ENCODE measurements at places on chromosomes 6 and 20.
A peak's percentile ranks its signal among the peaks of the same experiment; 100 is the strongest.

DNA sequence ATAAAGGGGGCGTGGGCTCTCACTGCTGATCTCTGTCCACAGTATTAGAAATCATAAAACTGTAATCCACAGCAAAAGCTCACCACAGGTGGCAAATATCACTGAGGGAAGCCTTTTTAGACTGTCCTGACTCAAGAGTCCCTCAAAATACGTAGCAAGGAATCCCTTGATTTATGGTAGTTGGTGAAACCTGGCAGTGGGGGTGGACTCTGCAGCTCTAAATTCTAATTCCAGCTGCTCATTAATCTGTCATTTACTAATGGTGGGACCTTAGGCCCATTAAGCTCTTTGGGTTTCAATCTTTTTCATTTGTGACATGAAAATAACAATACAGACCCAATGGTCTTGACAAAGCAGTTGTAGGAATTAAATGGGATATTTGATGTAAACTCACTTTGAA, 32.3 kb downstream of the GMDS start:
- no peak for DNase-seq

DNA sequence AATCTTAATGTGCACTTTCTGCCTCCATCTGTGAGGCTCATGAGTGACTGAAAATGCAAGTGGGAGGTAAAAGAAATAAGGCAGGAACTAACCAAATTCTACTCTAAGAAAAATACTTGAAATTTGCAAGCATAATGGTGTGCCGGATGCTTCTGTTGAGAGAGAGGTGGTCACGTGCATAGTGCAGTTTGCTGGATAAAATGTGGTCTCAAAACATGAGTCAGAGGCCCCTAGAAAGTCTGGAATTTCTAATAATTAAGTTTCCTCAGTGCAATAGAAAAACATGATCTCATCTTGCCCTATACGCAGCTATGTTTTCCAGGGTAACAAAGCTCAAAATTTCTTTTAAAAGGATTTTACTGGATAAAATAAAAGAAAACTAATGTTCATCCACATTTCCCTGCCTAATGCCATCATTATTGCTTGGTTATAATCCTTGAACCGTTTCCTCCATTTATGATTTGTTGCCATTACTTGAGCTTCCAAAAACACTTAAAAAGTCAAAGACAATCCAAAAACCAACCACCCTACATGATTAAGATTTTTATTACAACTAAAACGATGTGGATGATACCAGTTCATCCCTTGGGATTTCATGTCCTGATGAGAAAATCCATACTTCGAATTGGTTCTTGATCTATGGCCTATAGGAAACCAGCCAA, 351.7 kb upstream of the ARID1B start:
- DNase-seq: peak; percentile 90

DNA sequence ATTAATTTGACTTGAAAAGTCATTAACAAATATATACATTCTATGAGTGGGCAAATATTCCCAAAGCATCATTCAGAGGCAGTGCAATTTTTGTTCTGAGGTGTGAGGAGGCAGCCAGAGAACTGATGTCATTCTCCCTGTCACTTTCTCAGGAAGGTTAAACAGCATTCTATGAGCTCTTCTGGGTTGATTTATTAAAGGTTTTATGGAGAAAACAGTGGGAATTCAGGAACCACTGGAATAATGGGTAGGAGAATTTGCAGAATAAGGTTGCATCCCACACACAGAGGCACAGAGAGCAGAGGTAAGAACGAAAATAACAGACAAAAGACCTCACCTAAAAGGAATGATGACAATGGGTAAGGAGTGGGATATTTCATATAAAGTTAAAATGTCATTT, 860.6 kb downstream of the TFAP2A start:
- no peak for DNase-seq

DNA sequence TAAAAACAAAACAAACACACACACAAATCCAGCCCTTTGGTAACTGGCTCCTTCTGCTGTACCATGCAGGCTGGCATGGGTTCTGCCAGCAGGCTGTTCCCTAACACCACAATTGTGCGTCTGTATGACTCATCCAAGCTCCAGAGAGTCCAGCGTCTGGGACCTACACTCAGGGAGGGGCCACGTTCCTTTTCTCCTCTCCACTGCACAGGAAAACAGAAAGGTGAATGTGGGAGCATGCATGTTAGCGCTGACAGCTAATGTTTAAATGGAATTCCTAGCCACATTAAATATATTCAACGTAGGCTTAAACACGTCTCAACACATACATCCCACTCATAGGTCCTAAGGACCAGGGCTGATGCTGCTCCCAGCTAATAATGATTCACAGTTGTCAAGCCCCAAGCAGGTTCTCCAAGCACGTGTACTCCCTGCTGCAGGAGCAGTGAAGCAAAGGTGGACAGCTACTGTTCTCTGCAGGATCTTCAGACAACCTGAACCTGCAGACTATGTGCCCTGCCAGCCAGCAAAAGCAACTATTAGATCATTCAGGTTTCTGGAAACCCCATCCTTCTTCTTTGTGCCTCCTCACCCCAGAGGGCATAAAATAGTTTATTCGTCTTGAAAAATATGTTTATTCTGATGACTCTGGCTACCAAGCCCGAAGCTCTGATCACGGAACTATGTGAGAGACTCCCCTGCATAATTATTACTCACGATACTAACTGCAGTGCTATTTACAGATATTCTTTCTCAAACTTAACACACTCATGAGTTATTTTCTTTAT, 20.9 kb downstream of the MAP1LC3A start:
- peak; percentile 70 for DNase-seq

GRCh38 chr20:58130156-58130555, 98.3 kb downstream of the ANKRD60 start:
- no peak for DNase-seq

DNA sequence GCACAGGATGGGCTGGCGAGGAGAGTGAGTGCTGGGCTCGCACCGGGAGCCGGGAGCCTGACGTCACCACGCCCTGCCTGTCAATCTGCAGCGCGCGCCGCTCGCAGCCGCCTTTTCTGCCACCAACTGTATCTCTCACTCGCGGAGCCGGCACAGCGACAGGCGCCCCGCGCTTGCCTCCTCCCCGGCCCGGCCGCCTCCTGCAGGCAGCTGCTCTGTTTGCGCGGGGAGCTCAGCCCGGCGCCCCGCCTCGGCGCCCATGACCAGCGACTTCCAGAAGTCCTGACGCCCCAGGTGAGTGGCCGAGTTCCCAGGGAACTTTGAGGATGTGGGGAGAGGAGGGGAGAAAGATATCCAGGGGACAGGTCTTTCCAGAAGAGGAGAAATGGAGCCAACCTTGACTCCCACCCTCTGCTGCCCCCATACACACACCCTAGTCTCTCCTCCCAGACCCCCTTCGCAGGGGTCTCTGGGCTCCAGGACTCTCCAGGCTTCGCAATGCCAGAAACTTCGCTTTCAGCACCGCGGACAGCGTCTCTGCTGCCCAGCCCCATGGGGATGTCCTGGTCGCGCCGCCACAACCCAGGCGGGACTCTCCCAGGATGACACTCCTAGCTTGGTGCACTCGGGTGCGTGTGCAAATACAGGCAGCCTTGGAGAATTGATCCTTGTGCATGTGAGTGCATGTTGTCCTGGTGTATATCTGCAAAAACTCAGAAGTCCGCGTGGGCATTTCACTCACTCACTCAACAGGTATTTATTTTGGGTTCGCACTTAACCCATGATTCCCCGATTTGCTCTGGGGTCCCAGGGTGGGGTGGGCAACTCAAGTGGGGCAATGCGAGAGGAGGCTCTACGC, at the start of gene GPR6:
GPR6 (plus strand) TSS at position 138 of the 859 bp plus-strand sequence. CDS start 802 bp downstream, outside the sequence.
- DNase-seq: peak; percentile 50

DNA sequence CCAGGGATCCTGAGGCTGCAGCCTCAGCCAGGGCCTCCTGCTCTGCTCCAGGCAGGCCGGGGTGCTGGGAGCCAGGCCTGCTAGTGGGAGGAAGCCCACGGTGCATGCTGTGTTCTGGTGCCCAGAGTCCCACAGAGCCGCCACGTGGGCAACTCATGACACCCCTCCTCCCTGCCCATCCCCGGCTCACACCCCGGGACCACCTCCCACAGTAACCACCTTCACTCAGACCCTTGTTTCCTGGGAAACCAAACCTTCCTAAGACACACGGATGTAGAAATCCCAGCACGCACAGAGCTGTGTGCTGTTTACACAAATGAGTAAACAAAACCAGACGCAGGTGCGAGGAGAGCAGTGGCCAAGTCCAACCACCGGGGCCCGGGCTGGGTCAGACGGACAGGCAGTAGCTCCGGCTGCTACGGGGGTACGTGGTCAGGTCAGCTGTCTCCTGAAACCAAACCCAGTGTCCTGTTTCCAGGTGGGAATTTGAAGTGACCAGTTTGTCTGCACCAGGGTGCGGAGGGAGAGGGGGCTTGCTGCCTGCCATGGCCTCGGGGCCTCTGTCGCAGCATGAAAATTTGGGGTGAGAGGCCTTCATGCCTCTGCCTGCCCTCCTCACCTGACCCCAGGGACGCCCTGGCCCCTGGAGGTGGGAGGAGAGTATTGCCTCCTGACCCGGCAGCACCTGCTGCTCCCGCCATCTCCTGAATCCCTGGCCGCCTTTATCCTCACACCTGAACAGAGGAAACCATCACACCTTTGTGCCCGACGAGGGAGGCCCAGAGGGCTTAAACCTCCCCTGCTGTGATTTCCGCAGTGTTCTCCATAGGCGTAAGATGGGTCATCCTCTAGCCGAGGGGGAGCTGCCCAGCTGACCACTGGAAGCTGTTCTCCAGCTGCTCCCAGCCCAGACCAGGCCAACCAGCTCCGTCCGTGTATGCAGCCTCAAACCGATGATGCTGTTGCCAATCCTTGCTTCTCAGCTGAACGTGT, 52.0 kb upstream of the SMOC2 start:
- DNase-seq: no peak

GRCh38 chr6:125789576-125790357, 993 bp upstream of the NCOA7 start:
- peak; percentile 47 for DNase-seq

DNA sequence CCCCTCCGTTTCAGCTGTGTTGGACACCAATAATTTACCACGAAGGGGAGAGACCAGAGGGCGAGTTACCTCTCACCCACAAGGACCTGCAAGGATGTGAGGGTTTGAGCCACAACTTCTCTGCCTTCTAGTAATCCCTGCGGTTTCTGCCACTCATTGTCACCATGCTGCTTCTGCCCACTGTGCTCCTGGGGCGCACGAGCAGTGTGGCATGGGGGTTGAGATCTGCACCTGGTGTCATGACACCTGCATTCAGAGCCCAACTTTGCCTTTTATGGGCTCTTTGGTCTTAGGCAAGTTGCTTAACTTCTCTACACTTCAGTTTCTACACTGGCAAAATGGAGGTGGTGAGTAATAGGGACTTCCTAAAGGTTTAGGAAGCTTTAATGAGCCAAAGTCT, 84.9 kb downstream of the SOBP start:
- DNase-seq: no peak

DNA sequence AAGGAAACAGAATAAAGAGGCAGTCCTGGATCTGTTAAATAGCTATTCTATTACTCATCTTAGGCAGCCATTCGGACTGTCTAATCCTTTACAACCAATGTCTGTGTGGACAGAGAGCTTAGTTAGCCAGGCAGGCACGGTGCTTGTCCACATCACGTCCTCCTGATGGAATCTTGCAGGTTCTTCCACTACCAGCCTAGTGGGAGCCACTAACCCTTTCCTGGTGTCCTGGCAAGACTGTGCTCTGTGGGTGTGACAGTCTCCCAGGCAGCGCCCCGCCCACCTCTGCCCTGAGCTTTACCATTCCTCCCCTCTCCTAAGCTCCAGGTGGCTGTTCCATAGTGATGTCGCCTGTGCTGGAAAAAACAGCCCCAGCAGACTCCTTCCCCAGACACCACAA, 78.3 kb upstream of the CLDN20 start:
- no peak for DNase-seq

GRCh38 chr6:35427851-35428321, 24.3 kb upstream of the FANCE start:
- DNase-seq: peak; percentile 90

DNA sequence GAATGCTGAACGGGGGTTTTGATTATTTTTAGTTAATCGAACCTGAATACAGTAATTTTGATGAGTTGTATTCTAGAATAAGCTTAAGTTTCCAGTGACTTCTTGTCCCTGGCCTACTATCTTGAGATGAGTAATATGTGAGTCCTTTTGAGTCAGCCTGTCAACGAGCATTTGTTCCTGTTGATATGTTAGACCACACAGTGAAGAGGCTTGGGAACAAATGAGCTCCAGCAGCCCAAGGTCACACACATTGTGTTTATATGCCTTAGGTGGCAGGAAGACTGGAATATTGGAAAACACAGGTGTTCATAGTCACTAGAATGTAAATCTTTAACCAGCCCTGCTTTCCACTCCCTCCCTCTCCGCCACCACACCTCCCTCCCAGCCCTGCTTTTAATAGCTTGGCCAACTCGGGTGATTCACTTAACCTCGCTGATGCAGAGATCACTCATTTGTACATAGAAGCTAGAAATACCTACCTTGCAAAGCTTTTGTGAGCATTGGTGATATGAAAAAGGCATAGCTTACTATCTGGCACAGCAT, 9.1 kb downstream of the SMPDL3A start:
- DNase-seq: peak; percentile 86

- DNase-seq: peak; percentile 36
Observed at GRCh38 chr6:127266892-127267645, 405 bp downstream of the RNF146 start.

DNA sequence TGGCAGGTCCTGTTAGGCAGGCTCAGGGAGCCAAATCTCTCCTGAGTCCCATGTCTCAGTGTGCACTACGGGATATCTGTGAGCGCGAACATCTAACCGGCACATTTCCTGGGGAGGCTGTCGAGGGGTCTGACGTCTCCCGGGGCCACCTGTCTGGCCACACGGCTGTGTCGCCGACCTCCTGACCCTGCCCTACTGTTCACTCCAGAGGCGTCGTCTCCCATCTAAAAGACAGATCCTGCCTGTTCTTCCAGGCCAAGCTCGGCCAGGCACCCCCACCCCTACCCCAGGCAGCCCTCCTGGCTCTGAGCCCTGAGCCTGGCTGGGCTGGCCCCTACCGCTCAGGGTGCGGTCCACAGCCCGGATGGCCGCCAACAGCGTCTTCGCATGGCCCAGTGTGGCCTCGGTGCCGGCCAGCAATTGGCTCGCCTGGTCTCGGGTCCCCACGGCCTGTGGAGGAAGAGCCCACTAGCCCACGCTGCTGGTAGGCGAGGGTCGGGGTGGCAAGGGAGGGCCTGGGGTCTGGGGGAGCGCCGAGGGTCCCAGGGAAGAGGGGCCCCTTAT, 16.6 kb downstream of the ADRM1 start:
- no peak for DNase-seq

DNA sequence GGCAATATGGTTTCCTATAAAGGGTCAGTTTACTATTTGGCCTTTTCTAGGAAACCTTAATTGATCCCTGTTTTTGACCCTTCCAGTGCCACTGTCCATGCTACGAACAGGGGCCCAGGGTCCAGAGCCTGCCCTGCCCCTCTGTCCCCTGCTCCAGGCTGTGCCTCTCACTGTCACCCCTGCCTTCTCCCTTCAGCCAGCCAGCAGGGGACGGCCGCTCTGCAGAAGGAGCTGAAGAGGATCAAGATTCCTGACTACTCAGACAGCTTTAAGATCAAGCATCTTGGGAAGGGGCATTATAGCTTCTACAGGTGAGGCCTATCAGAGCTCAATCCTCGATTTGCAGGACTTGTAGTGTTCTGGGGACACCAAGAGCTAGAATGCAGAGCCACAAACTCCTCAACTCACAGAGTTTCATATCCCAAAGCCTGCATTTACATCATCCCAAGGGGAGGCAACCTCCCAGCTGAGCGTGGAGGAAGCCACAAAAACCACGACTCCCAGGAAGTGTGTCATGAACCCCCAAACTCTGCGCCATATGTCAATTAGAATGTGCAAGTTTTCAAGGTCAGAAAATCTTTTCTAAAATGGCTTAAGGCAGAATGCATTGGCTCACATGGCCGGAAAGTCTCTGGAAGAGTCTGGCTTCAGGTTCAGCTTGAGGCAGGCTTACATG, 3.6 kb downstream of the BPI start:
- peak; percentile 66 for DNase-seq

- DNase-seq: no peak
Observed at GRCh38 chr20:17606001-17606400, 36.1 kb downstream of the DSTN start.

Measured in fibroblast of skin of right quadriceps (primary cell).